ENCODE measurements at places on chromosomes 5 and 9.

DNA sequence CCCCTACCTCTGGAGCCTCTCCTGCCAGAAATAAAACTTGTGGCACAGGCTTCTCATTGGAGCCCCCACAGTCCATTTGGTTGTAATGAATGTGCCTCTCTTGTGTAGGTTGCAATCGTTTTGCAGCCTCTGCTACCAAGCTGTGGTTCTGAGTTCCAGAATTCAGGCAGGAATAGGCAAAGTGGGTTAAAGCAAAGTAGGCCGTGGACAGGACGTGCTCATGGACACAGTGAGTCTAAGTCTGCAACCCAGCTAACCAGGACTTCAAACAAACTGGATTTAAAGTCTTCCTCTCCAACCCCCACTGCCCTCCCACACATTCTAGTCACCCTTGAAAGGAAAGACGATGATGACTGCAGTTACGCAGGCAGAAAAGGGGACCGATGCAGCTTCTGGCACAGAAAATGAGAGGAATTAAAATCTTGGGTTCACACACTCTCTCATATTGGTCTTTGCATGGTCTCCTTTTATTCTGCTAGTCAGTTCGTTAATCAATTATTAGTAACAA is 260.0 kb downstream of the PIK3R1 start:
- no peak for DNase-seq

DNA sequence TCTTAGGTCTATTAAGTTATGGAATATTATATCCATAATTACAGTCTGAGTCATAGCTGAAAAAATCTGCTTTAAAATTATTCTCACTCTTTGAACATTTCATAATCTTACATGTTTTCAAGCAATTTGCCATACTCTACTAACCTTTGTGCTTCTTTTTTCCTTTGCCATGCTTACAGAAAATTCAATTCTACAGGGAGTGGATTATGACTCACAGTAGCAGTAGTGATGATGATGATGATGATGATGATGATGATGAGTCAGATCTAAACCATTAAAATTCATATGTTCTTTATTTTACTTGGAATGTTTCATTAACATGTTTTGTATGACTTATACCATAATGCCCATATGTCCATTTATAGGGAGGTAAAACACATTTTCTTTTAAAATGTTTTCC is 207.1 kb downstream of the VPS13A start:
- no peak for DNase-seq

DNA sequence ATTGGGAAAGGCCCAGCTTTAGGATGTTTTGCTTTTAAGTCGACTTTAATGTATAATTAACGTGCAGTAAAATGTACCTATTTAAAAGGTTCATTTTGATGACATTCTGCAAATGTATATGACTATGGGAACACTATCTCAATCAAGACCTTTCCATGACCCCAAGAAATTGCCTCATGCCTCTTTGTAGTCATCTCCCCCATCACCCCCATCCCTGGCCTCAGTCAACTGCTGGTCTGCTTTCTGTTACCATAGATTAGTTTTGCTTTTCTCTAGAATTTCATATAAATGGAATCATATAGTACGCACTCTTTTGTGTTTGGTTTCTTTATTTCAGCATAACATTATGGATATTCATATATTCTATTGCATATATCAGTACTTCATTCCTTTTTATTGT is 80.7 kb upstream of the C9orf72 start:
- no peak for DNase-seq

GRCh38 chr5:115815693-115816225 is 700 bp downstream of the CDO1 start:
- no peak for DNase-seq

- DNase-seq = no peak
Observed at GRCh38 chr5:179209359-179210150, 135.7 kb downstream of the ADAMTS2 start.

GRCh38 chr9:75983319-75984045 is 93.0 kb downstream of the PCSK5 start:
- no peak for DNase-seq

DNA sequence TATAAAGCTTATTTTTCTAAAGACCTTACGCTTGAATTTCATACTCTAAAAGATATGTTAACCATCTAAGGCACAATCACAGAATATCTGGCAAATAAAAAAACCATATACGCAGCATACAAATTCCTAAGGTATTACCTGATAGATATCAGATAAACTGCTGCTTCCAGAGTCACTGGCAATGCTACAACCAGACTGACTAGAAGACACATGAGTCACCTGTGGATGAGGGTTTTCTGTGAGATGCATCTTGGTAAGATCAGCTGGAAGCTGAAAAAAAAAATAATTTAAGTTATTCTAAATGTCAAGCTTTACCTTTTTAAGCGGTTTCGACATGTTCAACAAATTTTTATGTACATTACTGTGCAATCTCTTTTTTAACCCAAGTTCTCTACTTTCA is 113.8 kb downstream of the RAPGEF6 start:
- no peak for DNase-seq

- no peak for DNase-seq
Observed at GRCh38 chr5:170270293-170271069, 27.1 kb downstream of the LCP2 start.

DNA sequence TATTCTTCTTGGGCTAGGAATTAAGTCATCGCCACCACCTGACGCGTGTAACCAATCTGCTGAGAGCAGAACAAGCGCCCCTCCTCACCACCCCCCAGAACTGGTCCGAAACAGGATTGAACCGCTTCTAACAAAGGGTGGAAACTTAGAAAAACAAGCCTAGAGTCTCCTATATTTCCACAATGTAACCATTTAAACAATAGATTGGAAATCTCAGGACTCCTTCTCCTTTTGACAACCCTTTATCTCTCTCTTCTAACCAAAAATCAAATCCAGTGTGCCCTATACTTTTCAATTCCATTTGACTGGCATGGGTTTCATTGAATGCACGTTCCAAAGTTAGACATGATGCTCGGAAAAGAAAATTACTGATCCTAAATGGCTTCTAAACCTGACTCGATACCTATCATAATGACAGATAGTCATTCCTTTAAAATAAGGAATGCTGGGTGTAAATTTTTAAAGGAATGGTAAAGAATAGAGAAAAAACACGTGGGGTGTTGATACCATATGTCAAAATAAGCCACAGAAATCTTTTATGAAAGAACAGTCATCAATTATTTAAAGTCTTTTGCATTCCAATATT is 1.2 kb downstream of the ARRDC3 start:
- peak; percentile 82 for DNase-seq

- DNase-seq = no peak
Observed at GRCh38 chr9:2419347-2419746, 202.2 kb upstream of the VLDLR start.

DNA sequence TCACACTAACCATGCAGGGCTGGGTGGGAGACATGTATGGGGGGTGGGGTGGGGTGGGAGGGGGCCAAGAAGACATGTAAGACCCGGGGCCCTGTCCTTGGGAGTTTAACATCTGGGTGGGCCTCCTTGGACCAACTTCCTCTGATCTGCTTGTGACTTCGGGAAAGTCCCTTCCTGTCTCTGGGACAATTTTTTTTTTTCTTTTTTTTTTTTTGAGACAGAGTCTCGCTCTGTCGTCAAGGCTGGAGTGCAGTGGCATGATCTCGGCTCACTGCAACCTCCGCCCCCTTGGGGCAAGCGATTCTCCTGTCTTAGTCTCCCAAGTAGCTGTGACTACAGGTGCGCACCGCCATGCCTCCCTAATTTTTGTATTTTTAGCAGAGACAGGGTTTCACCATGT is 23.8 kb upstream of the IER5L start:
- DNase-seq = no peak

DNA sequence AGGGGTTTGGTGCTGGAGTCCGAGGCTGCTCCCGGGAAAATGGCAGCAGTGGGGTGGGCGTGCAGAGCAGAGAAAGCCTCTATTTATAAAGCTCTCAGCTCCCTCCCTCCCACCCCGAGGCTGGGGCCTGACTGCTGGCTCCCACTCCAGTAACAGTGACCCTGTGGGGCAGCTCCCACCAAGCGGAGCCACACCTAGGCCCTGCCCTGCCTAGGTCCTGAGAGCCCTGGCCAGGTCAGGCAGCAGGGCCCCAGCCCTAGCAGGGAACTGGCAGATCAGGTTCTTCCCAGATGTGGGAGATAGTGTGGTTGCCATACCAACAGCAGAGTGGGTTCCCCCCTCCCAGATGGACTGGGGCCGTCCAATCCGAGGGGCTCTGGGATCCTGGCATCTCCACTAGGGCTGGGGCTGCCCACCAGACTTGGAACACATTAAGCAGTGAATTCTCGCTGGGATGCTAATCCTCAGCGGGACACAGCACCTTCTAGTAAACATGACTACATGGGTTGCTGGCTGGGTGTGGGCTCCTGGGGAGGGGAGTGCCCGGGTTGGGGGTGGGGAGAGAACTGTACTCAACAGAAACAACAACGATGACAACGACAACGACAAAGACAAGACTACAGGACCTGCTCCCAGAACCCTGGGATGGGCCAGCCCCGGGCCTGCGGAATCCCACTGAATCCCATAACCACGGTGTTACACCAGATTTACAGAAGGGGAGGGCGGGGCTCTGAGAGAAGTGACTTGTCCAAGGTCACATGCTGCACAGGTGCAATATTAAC is 1.5 kb downstream of the SH3GLB2 start:
- DNase-seq = no peak

DNA sequence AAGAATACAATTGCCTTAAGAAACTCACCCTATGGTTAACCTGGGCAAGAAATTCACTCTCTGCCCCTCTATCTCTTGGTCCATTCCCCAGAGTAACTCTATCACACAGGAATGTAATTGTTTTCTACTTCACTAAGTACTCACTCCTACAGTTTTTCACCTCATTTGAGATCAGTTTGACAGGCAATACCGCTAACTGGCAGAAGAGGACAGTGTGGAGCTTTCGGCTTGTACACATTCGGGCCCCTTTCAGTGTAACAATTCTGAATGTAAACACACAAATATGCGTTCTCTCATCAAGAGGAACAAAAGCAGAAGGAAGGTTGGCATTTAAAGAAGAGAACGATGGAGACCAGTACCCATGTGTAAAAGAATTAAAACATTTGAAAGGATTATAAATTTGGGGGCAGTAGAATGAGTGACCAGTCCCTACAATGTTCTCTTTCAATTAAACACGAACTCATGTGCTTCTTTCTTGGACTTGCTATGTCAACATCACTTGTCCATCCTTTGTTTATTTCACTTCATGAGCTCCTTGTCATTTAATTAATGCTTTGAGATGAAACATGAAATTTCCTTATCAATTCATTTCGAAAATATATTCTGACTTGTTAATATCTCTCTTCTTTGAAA is 188.5 kb upstream of the GRAMD2B start:
- no peak for DNase-seq

DNA sequence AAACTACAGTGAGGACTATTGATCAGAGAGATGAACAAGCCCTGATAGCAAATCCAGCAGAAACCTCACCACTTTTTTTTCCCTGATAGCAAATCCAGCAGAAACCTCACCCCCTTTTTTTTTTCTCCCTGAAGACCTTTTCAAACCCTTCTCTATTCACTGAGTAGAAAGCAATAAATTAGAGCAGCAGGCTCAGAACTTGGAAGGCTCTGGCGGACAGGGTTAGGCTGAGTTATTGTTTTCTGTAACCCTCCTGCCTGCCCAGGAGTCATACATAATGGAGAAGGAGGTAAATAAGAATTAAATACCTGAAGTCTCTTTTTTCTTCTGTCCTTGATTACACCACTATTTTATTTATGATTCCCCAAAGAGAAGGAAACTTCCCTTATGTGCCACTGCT is 136.3 kb upstream of the SNX2 start:
- no peak for DNase-seq

DNA sequence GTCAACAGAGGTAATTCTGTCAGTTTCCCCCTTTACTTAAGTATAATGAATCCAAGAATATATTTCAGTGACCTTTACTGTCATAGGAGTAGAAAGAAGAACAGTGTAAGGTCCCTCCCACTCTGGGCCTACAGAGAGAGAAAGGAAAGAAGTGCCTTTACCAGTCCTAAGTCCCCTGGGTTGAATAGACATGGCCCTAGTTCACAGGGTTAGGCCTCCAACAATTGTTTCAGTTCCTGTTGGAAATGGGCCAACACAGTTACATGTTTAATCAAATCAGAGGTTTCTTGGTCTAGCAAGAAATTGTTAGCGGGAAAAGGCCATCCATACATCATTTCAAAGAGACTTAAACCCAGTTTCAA is 605.6 kb downstream of the MTRR start:
- no peak for DNase-seq

DNA sequence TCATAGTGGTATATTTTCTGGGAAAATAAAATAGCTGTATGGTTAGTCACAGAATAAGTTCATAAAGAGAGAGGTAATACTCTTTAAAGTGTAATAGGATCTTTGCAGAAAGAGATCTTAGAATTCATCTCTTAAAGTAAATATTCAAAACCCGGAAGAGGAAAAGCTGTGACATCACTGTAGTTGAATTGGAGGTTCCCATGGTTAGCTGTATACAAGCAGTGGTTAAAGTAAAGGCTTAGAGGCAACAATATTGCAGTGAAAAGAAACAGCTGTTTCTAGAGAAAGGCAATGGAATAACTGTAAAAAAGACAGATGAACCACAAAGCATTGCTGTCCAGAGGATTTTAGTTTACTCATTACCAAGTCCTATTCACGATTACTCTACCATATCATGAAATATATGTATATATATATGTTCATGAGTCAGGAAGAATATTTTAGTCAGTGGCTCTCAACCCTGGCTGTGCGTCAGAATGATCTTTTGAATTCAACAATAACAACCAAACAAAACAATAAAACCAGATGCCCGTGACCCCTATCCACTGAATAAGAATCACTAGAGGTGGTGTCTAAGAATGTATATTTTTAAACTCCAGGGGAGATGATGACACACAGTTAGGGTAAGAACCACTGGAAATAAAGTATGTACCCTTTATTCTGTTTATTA is 4.7 kb downstream of the ERCC6L2 start:
- DNase-seq = no peak

DNA sequence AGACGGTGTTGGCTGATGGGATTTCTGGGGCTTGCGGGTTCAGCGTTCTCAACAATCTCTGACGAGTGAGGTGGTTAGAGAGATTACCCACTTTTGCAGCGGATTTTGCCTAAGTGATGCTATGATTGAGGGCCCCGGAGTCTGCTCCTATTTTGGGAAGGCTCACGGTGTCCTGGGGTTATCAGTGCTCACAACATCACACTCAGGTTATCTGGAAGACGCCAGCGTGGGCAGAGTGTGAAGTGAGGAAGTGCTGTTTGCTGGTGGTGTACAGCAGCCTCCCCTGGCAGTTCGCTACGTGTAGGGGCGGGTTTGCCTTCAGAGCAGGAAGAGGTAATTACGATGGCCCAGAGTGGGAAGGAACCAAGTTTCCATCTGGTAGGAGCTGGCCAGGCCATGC is 341.2 kb upstream of the IRX2 start:
- no peak for DNase-seq

DNA sequence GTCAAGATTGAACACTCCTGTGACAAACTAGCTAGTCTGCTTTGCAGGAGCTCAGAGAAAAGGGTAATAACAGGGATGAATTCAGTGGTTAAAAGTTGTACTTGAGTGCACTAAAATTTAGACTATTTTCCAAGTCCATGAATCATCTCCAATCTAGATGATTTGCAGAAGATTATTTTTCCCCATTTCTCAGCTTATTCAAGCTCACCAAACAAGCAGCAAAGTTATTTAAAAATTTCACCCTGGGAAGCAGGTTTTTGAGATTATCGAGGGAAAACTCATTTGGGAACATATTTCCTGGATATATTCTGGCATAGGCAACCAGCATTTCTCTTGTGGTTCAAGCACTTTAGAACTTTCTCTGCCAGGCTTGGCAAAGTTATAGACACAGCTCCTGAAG is 311.4 kb downstream of the TLE1 start:
- no peak for DNase-seq

Measured in NCI-H1092 (cell line).